ENCODE measurements at places on chromosomes 12 and 14.
A peak's percentile ranks its signal among the peaks of the same experiment; 100 is the strongest.

GRCh38 chr14:44798386-44799242, 163.1 kb downstream of the KLHL28 start:
- DNase-seq = no peak

GRCh38 chr12:26539131-26539530, 293.9 kb downstream of the ITPR2 start:
- DNase-seq = no peak

DNA sequence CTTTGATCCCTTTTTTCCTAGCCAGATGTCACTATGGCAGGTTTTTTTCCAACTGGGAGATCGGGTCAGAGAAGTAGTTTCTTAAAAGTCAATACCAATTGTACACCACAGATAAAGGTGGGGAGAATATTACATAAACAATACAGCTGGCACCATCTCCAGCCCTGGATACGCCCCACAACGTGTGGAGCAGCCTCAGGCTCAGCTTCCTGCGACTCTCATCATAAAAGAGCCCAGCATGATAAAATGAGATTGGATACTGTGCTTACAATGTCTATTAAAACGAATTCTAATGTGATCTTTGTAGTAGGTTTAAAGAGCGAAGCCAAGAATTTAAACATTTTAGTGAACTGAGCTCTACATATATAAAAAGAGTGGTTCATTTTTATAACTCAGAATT, 21.5 kb downstream of the EFCAB11 start:
- DNase-seq = no peak

DNA sequence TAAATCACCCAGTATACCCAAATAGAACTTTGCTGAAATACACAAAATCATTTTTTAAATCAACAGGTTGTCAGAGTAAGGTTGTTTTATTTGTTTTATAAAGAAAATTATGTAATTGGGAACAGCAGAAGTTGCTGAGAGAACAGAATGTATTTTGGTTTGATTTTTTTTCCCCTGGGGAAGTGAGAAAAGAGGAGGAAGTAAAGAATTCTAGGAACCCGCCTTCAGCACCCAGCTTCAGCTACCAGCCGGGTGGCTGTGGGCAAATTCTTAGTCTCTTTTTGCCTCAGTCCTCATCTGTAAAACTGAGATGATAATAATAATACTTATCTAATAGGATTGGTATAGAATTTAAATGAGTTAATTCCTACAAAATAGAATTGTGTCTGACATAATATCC, 119.4 kb downstream of the SRGAP1 start:
- DNase-seq = no peak

DNA sequence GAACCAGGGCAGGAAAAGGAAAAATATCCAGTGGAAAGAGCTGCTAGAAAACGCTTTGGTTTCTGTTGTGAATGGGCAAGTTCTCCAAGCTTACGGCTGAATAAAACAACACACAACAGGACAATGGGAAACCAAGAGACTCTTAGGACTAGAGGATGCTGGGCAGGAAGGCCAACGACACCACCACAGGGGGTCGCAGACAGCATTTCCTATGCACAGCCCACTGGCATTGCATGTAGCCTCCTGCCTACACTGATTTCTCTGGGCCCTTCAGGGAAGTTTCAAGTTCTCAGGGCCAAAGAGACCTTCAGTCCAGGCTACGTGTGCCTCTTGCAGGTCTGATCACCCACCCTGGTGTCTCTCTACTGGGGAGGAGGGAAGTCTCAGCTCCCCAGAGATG, 108.0 kb downstream of the RIMBP2 start:
- no peak for DNase-seq

GRCh38 chr14:49962621-49963020, 69.7 kb downstream of the ARF6 start:
- no peak for DNase-seq

DNA sequence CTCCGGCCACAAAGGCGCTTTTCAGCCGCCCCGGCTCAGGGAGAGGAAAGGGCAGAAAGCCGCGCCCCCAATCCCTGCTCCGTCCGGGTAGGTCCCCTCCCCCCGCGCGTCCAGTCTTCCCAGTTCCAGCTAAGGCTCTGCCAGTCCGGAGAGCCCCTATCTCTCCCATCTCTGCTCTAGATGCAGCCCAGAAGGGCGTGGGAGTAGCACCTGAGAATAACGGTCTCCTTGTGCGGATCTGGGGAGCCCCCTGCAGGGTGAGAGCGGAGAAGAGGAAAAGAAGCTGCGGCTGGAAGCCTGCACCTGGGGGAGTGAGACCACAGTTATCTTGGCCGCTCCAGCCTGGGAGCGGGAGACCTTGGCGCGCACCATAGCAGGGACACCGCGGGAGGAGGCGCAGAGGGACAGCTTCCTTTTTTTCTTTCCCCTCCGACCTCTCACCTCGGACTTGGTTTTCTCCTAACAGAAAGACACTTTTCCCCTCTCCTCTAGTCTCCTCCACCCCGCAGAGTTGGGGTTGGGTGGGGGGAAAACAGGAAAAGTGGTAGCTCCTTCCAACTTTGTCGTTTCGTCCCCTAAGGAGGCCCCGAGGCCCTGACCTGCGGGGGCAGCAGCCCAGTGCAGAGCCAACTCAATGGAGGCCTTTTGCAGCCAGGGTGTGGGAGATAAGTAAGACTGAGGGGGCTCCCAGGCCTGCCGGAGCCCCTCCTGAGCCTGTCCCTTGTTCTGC, 2.4 kb downstream of the DHH start:
- DNase-seq = peak; percentile 64

- DNase-seq = no peak
Measured at GRCh38 chr14:68756734-68757133, 36.1 kb downstream of the ZFP36L1 start.

Measured in RPMI7951 (cell line).